ENCODE measurements at places on chromosomes 1 and 21.

GRCh38 chr1:175687622-175688415, 55.6 kb downstream of the TNR start:
- no peak for DNase-seq

DNA sequence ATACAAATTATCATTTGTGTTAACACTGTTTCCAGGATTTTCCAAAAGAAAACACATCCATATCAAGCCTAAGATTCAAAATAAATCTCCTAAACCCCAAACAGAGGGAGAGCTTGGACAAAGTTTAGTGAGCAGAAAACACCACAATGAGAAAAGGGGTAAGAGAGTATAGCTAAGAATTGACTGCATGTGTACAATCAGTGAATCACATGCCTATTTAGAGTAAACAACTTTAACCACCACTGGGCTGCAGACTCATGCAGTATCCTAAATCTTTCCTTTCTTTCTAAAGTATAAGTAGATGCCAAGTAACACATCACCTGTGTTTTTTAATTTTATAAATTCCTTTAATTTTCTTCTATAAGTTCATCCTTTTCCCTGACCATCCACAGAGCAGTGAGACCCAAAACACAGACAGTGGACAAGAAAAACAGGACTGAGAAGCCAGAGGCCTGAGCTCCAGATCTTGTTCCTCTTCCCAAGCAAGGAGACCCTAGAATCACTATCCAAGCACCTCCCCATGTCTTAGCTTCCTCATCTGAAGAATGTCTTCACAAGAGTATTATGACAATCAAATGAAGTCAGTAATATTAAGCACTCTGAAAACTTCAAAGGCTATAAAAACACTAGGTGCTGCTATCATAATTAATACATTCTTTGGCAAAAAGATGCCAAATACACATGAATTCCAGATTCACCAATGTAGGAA, 93.1 kb downstream of the VAV3 start:
- no peak for DNase-seq

DNA sequence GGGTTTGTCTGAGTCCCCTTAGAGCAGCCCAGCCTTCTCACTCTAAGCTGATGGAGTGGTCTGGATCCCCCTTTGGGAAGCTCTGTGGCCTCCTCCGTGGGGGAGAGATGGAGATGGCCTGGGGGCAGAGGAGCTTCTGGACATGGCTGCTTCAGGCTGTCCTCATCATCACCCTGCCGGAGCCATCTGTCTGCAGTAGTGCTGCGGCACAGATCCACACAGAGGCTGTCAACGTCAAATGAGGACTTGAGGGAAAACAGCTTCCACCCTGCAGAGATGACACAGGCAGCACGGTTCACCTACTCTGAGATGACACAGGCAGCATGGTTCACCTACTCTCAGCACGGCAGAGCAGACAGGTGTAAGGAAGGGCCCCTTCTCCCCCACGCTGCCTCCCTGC, 134.3 kb downstream of the IGSF21 start:
- DNase-seq, result no peak

GRCh38 chr1:11611638-11612327, 42.4 kb downstream of the FBXO2 start:
- DNase-seq, result no peak

DNA sequence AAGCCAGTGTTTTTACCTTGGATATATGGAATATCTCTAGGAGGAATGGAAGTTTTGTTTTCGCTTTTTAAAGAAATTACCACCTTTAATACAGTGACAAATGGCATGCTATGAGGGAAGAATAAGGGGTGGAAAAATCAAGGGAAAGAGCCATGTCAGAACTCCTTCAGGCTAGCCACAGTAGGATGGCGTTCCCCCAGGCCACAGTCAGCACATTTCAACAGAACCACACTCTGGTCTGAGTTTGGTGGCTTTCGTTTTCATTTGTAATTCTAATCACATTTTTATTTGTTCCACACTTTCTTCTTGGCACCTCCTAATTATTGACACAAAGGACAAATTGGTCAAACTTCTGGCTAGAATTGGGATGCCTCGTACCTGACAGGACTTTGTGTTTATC, 60.3 kb upstream of the RCOR3 start:
- no peak for DNase-seq

DNA sequence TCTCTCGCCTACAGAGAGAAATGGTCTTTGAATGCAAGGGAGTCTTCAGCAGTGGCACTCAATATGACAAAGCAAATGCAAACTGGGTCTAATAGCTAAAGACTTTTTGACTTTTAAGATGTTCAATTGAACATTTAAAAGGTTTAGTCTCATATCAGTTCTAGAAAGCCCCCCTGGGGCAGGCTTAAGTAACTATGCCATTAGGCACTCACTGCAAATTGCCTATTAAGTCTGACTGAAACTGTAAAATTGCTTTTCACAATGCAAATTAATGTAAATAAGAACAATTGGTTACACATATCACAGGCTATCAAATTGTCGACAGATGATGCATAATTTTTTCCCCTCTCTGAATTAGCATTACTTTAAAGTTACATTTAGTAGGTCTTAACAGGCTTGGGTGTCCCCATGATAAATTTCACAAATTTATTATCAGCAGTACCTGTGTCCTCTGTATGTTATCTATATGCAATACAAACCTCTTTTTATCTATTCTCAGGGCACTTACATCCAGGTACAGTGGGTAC, 329.1 kb downstream of the LRRIQ3 start:
- no peak for DNase-seq

GRCh38 chr1:3495776-3496745, 41.6 kb downstream of the ARHGEF16 start:
- DNase-seq, result no peak

DNA sequence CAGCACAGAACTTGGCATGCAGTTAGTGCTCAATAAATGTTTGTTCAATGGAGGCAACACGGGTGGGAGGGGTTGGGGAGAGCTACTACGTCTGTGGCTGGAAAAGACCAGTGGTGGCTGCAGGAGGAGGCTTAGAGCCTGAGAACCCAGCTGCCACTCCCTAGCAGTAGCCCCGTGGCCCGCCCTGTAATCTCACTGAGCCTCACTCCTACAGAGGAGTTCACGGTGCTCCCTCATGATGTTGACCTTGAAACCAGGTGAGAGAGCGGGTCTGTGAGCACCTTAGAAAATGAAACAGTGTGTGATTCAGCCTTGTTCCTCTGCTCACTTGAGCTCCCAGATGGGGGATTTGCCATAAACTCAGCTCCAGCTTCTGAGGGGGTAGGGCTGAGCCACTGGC, 299.6 kb downstream of the NPHP4 start:
- DNase-seq, result no peak

DNA sequence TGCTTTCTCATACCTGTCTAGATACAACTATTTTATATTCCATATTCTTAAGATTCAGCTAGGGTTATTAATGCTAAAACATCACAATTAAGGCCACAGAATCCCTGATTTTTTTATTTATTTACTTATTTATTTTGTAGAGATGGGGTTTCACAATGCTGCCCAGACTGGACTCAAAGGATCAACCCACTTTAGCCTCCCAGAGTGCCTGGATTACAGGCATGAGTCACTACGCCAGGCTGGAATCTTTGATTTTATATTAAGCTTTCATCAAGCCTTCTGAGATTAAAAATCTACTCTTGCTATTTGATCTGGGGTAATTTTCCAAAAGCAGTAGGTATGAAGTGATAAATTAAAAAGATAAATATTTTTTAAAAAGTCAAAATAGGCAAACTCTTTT, 38.9 kb downstream of the MCOLN2 start:
- no peak for DNase-seq

DNA sequence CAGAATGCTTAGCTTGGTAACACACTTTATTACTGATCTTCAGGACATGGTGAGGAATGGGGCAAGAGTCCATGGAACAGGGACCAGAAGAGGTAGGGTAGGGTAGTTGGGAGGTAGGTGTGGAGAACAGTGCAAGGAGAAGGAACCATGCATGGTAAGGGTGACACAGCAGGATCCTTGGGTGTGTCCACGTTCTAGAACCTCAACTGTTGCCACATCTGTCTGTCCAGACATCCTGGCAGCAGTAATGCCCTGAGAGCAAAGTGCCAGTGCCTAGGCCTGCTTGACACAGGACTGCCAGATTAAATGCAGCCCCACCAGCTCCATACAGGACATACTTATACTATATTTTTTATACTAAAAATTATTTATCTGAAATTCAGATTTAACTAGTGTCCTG, 13.9 kb downstream of the DMAP1 start:
- DNase-seq, result no peak

DNA sequence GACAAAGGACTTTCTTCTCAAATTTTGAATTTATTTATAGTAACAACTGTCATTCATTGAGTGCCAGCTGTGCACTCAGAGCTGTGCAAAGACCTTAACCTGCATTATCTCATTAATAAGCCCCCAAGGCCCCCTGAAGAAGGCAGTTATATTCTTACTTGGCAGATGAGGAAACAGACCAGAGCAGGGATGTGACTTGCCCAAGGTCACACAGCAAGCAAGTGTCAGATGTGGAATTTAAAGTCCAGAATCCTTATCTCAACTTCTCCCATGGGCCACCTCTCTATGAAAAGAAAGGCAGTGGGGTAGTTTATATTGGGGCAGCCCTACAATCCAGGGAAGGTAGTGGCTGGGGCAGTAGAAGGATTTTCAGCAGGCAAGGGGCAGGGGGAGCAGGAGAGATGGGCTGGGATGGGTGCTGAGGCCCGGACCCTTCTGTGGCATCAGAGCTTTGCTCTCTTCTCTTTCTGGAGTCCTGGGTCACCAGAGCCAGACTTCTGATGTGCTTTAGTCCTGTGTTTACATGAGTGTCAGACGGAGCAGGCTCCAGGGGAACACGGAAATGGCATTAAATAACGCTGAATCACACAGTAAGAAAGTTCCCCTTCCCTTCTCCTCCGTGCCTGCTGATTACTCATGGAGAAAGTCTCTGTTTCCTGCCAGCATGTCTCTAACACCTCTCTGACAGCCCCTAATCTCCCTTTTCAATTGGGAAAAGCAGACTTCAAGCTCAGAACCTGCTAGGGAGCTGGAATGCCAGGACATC, 39.5 kb downstream of the EPHB2 start:
- DNase-seq, result no peak

DNA sequence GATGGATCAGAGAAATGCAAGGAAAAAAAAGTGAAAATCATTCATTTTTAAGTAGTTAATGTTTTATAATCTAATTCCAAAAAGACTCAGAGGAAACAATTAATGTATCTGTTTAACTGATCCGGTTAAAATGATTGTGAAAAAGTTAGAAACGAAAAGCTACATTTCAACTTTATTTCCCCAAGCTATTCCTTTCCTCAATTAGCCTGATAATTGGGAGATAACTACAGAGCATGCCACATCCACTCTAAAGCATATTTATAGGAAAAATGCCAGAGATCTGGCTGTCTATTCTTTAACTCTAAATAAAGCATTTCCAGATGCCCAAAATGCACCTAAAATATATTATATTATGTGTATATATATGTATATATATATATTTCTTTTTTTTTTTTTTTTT, 35.9 kb upstream of the XPR1 start:
- no peak for DNase-seq

DNA sequence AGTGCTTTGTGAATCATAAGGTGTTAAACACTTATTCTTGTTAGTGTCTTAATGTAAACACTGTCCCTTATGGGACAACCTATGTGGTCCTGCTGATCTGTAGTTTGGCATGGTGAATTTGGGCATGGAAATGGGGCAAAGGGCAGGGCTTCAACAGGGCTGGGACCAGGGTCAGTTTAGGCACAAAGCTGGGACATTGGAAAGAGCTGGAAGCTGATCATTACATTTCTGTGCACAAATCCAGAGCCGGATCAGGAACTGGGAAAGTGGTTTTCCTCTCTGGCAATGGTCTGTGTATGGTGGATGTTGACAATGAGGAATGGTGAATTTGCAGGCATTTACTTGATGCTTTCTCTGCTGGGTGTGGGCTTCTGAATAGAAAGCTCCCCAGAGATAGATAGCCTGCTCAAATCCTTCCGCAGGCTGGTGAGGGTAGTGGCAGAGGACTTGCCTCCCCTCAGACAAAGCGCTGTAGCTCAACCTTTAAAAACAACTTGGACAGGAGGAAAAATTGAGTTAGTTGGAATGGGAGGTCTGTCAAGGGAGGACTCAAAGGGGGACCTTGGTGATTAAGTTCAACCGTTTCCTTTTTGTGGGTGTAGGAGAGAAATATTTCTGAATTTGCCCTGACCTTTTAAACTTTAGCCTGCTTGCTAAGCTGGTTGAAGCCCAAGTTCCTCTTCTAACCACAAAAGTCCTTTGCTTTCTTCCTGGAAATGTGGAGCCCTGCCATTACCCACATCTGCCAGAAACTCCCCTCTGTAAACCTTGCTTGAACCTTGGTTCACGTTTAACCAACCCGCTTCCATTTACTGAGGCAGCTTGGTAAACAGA, 35.3 kb downstream of the HLX start:
- DNase-seq, result no peak

- no peak for DNase-seq
Observed at GRCh38 chr1:77336729-77337128, 54.9 kb downstream of the AK5 start.

GRCh38 chr1:7221826-7222694, 436.8 kb downstream of the CAMTA1 start:
- DNase-seq, result no peak

All from GM10248 (cell line).